ENCODE measurements at places on chromosomes 3 and 15.

DNA sequence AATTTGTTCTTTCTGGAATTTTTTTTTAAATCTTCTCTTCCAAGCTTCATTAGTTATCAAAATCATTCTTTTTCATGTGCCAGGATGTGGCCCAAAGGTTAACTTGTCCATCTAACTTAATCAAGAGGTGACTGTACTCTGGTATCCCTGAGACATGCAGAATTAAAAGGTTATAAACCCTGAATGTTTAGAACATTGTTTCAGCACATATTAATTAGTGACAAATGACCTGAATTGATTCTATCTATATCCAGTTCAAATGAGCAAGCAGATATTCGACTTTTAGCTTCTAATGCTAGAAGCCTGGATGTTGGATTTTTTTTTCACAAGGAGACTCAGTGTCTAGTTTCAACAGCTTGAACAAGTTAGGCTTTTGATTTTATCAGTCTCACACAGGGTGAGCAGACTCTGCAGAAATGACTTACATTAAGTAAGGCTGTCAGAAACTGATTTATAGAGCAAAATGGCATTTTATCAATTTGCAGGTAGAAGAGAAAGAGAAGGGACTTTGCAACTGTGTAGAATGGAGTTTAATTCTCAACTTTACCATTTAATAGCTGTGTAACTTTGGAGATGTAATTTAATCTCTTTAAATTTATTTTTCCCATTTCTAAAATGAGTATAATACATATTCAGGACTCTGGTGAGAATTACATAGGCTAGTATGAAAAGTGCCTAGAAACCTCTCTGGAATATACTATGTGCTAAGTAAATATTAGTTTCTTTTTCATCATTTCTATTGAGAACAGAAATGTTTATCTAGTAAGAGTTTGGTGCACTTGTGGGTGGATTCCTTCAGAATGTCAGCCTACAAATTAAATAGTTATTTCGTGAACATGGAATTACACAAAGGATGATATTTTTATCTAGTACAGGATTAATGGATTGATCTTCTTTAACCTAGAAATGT is 100.0 kb downstream of the ALCAM start:
- no peak for DNase-seq

- DNase-seq: no peak
These were observed 74.0 kb downstream of the SATB1 start for GRCh38 chr3:18351069-18351628.

- no peak for DNase-seq
These were observed 103.9 kb upstream of the SLC24A5 start for GRCh38 chr15:48016865-48017264.

DNA sequence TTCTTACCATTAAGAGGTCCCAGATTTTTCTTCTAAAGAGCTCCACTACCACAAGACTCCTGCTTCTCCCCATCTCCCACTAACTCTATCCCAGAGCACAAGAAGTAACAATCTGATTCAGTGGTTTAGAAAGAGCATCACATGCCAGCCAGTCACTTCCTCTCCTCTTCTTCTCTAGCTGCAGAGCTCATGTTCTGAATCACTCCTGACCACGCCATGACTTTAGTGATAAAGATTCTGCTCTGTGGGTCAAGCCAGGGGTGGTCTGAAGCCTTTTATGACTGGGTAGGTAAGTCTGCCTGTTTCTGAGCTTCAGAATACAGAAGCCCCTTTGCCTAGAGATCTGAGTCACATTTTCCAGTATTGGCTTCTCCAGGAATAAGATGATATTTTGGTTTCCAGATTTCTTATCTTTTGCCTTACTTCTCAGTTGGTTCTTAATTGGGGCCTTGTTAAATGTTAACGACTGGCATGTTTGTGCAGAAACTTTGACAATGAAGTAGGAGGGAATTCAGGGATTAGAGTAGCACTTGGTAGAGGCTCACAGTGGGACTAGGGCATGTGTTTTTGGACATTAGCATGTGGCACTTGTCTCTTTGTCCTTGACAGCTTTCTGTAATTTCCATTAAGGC is 27.6 kb upstream of the ADAMTSL3 start:
- DNase-seq: no peak

DNA sequence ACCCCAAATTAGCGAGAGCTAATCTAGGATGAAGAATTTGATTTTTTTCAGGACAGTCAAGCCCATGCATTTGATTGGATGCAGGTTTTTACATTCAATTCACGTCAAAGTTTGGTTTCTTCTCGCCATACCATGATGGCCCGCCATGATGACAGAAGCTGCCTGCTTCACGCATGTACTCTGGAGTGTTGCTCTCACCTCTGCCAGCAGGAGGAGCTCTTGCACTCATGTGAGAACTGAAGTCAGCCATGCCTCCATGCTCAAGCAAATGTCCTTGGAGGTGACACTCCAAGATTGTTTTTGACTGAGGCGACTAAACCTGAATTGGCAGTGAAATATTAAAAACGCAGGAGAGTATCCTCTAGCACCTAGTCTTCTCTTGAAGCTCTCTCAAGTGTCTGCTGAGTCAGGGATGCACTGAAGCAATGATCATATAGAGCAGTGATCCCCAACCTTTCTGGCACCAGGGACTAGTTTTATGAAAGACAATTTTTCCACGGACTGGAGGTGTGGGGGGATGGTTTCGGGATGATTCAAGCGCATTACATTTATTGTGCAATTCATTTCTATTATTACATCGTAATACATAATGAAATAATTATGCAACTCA is 120.9 kb downstream of the SAMMSON start:
- DNase-seq: no peak

- DNase-seq: no peak
These were observed 391.9 kb upstream of the THBS1 start for GRCh38 chr15:39188930-39189329.

GRCh38 chr15:37121492-37121891 is 21.1 kb upstream of the MEIS2 start:
- DNase-seq: no peak
